Caudate nucleus (tissue), 63 donors: ENCODE measurements at places on chromosomes 13 and 19.
A peak's percentile ranks its signal among the peaks of the same experiment; 100 is the strongest.

DNA sequence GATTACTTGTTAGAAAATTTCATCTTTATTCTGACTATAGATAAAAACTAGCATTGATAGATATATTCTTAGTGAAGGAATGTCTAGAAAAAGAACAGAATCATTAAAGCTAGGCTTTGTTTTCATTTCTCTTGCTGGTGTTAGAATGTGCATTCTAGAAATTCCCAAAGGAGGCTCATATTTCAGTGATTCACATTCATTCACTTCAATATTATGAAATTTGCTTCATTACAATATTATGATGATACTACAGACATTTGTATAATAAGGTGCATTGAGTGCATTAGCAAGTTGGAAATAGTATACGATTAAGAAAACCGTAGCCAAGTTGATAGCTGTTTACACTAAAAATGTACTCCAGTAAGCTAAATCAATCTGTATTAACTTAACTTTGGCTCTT, 70.7 kb upstream of the MYCBP2 start:
- DNase-seq: no peak

DNA sequence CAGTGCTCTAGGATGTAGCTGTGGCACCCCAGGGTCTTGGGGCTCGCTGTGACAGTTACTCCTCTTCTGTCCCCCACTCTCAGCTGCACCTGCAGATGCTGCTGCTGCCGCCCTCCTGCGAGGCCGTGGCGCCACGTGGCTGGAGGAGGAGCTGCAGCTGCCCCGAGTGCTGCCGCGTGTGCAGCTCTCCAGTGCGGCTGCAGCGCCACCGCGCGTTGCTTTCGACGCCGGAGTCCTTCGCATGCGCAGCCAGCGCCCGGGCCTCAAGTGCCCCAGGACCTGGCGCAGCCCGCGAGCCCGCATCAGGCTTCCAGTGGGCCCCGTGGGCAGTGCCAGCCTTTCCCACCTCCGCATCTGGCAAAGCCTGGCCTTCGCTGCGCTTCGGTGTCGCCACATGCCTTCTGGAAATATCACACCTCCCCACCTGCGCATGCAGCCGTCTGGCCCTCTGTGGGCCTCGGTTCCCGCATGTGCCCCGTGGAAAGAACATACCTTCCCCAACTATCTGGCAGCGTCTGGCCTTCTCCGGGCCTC, 692 bp upstream of the ZNF580 start:
- DNase-seq: no peak

GRCh38 chr13:50701469-50701868, 142.0 kb downstream of the DLEU7 start:
- DNase-seq: no peak

DNA sequence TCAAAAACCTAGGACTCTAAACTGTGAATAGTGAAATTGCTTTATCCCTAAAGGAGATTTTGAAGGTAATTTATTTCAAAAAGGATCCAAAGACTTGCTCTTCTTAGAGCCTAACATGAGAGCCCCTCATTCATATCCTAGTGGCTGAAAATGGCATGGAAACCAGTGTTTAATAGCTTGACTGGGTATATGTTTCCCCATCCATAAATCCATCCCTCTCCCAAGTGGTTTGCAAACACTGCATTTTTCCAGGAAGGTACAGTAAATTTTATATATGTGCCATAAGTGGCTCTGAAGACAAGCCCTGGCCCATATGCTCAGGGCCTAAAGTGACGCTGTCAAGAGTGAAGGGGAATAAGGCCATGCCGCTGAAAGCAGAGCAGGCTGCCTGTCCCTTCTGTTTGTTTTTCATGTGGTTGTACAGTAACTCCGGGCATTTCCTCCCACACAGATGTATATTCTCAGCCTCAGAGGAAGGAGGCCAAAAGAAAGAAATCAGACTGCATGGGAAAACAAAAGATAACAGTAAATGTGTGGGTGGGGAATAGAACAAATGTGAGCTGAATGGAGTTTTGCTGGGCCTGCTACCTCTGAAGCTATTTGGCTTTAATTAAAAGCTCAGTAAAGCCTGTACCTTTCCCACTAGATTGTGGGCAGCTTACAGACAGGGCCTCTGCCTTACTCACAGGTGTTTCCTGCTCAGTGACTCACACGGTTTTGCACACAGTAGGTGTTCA, 181.9 kb downstream of the PCDH9 start:
- no peak for DNase-seq

- no peak for DNase-seq
Measured at GRCh38 chr13:76014406-76015318, 378.5 kb downstream of the LMO7 start.

DNA sequence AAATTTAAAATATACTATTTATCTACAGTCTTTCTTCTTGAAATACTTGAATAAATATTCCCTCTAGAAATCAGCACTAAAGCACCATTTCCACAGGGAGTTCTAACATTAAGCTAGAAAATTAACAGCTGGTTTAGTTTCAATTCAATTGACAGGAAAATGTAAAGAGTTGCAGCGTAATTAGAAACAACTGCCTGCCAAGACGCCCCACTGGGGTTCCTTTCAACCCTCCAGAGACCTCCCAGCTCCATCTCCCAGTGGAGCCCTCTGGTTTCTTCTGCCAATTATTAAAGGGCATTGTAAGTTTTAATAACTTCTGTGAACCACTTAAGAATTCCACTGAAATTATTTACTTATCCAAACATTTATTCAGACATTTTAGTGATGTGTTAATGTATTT, 4.2 kb downstream of the GJA3 start:
- no peak for DNase-seq

- DNase-seq: no peak
Measured at GRCh38 chr13:30755678-30756077, 20.3 kb downstream of the ALOX5AP start.

DNA sequence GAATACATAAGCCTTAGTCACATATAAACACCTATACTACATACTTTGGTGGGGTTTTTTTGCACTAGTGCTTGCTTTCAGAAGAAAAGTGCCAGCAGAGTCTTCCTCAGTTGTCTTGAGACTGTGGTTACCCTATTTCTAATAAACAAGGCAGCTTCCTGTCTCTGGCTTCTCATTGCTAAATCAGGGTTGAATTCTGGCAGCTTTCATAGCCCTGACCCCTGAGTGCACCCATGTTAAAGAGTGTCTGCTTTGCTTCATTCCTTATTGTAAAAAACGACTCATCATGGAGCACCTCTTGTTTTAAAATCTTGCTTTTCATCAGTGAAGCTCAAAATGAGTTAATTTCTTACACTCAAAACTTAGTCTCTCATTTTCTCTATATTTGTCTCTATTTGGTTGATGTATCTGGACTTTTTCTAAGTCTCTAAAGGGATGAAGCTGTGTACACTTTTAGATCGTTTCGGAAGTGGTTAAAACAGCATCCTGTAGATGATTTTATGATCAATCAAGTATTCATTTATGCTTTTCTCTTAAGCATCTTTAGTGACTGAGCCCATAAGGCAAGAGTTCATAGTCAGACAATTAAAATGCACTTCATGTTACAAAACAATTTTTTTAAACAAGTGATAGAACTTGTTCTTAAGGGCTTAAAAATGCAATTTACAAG, 72.1 kb downstream of the KLF12 start:
- DNase-seq: no peak

DNA sequence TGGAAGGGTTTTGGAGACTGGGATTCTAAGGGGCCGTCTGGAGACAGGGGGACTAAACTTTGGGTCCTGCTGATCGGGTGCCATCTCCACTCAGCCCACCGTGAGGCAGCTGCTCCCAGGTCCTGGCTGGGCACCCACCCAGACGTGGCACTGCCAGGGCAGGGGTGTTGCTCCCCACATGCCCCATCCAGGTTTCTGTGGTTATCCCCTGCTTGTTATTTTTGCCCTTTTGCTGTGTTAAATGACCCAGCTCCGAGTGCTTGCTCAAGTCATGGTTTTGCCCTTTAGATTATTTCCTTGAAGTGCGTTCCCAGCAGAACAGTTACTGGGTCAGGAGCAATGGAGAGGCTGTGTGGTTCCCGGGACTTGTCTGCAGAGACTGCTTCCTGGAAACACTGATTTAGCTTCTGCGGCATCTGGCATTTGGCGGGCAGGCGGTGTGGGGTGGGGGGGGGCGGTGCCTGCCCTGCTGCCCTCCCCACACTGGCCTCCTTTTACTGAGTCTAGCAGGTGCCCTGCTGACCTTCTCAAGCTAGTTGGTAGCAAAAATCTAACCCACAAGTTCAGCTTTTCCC, 1.9 kb downstream of the RAB11B start:
- DNase-seq: no peak

DNA sequence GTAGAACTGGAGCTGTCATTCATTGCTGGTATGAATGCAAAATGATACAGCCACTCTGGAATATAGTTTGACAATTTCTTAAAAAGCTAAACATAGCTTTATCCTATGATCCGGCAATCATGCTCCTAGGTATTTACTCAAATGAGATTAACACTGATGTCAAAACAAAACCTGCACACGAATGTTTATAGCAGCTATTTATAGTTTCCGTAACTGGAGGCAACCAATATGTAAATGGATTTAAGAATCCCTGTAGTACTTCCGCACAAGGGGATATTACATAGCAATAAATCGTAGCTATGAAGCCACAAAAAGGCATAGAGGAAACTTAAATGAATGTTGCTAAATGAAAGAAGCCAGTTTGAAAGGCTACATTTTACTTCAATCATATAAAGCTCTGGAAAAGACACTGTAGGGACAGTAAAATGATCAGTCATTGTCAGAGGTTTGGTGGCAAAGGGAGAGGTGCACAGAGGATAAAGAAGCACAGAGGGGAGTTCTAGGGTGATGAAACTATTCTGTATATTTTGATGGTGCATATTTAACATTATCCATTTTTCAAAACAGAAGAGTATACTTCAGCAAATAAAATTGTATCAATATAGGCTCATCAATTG, 1893.0 kb upstream of the PCDH20 start:
- DNase-seq: no peak

- no peak for DNase-seq
Measured at GRCh38 chr19:46202426-46202825, 27.1 kb upstream of the IGFL1 start.

DNA sequence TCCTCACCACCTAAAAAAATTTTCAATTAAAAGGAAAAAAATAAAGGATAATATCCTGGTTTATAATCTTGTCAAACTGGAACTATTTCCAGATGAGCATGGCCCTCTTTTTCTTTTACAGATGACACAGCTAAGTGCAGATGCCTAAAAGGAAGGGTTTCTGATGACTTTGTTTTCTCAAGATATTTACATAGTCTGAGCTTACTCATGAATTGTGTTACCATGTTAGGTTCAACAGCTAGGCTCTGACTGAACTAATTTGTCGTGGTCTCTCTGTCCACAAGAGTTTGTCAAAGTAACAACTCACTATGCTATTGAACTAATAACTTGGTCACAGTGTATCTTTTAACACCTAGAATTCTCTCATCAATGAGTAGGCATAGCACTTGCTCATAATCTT, 780.8 kb downstream of the GPC5 start:
- no peak for DNase-seq

DNA sequence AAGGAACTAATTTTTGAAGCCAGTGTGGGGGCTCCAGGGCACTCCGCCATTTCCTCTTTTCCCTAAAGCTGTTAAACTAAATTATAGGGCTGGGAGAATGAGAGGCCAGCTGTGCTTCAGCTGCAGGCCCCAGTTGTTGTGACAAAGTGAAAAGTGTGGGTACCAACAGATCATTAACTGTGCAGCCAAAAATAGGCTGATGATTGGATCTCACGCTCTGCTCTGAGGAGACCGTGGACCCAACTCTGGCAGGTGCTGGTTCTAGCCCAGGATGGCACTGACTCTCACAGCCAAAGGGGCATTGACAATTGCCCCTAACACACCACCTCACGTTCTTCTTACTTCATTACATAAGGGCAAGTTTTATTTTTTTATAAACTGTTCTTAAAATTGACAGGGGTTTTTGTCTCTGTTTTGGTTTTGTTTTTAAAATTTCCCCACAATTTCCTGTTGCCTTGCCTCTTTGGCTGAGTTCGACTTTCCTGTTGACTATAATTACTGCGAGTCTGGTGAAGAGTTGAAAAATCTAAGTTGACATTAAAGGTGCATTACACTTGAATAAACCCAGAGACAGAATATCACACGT, 391.0 kb downstream of the FGF9 start:
- no peak for DNase-seq

GRCh38 chr19:19306191-19306590, 14.1 kb downstream of the SUGP1 start:
- DNase-seq: no peak

GRCh38 chr13:71775966-71776365, 91.0 kb downstream of the DACH1 start:
- no peak for DNase-seq

DNA sequence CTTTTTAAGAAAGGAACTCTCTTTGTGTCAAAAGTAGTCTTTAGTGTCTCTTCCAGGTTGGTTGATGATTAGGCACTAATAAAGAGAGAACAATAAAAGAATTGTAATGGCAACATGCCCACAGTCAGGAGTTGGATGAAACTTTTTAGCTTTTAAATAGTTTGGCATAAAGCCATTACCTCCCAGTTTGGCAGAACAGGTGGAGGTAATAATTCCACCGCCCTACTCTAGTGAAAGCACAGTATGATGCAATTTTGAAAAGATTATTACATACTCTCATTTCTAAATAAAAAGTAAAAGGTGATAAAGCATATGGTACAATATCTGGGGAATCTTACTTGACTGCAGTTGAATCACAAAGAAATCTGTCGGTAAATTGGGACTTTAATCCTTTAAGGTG, 497.6 kb downstream of the SUCLA2 start:
- no peak for DNase-seq

DNA sequence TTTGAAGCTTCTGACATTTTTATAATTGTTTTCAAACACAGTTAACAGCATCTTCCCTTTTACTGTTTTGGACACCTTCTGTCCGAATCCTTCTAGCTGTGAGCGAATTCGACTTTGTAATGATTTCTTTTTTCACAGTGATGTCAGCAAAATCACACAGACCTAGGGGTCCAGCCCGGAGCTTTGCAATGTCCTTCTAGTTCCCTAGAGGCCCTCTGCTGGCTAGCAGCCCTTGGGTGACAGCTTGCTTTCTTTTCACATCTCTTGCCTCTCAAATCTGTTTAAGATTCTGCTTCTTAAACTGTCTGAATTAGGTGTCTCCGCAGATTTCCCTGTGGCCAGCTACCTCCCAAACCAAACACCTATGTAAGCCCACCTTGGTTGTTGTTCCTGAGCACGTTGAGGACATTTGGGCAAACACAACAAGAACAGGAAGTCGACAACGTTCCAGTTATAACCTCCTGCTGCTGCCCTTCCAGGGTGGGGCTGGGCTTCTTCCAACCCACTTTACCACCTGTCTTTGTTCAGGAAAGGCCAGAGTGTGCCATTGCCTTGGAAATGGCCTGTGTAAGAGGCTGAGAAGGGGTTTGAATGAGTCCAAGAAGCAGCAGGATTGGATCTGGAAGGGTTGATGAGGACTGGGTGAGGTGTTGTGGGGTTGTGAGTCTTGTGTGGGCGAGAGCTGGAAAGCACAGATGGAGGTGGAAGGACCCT, 123.1 kb downstream of the ATP8A2 start:
- no peak for DNase-seq

- DNase-seq: peak; percentile 80
Measured at GRCh38 chr19:46713781-46714443, 3.0 kb downstream of the PRKD2 start.

GRCh38 chr13:93687261-93687660, 460.7 kb downstream of the GPC6 start:
- no peak for DNase-seq

- DNase-seq: no peak
Measured at GRCh38 chr13:20320885-20321284, 88.8 kb upstream of the GJB6 start.
